ENCODE measurements at places on chromosomes 5 and 9.
A peak's percentile ranks its signal among the peaks of the same experiment; 100 is the strongest.

DNA sequence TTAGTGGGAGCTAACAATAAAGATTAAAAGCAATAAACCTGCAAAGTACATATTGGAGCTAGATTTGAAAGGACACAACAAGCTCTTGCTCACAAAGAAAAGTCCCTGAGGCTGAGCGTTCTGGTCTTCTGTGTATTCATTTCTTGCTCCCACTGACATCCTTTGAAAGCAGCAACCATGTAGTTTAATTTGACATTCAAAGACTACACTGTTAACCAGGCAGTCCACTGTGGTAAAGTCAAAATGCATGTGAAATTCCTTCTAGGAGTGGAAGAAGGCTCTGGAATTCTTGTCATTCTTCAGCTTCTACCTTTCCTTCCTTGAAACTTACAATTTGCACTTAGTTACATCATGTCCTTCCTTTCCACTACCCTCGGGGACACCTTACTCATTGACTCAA lies 480.7 kb downstream of the CSNK1G3 start:
- DNase-seq = no peak

DNA sequence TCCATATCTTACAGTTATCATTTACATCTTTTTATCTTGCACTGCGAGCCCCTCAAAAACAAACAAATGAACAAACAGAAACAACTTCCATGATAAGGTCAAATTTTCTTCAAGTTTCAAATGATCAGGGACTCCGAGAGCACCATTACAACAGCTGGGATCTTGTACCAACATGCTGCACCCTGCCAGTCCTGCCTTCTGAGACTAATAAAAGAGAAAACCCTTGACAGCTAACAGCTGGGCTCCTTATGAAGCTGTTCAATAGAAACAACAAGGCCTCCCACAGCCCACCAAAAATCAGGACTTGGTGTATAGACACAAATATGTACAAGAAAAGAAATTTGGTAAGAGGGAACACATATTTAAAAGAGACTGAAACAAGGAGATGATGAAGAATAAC lies 985.3 kb upstream of the DMAC1 start:
- DNase-seq = no peak

GRCh38 chr9:15553528-15553898 lies 670 bp downstream of the CCDC171 start:
- no peak for DNase-seq

DNA sequence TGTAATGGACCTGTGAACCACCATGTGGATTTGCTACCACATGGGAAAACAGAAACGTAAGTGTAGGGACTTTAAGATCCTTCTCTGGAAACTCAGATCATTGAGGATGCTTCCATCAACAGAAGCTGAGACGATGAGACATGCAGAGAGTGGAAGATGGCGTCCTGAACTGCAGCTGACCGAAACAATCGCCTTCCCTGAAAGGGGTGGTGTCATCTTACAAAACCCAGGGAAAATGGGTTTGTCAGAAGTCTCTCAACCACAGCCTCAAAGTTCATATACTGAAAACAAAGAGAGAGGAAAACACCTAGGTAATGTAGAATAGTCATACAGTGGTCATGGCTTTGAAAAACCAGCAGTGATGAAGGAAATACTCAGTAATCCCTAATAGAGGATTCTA lies 6.6 kb upstream of the PTPN3 start:
- no peak for DNase-seq

GRCh38 chr5:98173334-98173733 lies 600.1 kb upstream of the RGMB start:
- no peak for DNase-seq

- no peak for DNase-seq
These were observed 468.7 kb upstream of the TYRP1 start for GRCh38 chr9:12224449-12224848.

DNA sequence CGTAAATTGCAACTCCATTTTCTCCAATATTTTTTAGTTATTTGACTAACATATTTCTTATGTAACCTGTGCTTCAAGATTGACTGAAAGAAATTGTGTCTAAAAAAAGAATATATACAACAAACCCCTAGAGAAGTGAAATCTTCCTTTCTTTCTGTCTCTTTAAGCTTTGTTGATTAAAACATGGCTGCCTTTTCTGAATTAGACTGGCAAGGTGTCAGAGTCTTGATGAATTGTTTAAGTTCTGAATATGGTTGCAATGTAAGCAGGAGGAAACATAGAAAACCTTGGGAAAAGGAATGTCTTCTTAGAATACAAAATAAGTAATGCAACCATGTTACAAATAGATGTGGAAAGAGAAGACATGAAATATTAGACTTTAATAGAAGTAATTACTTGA lies 209.8 kb upstream of the CTNND2 start:
- DNase-seq = no peak

GRCh38 chr9:125119643-125120286 lies 23.6 kb downstream of the SCAI start:
- DNase-seq = no peak

- DNase-seq = no peak
These were observed 5.6 kb downstream of the BNC2 start for GRCh38 chr9:16864649-16865434.

DNA sequence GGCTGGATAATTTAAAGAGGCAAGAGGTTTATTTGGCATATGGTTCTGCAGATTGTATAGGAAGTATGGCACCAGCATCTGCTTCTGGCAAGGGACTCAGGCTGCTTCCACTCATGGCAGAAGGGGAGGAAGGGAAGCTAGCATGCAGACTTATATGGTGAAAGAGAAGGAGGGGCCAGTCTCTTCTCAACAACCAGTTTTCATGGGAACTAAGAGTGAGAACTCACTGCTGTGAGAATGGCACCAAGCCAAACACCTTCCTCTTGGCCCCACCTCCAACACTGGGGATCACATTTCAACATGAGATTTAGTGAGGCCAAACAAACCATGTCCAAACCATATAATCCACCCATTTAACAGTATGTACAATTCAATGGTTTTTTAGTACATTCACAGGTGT lies 113.3 kb upstream of the SHB start:
- no peak for DNase-seq

- no peak for DNase-seq
These were observed 441.5 kb downstream of the CDH18 start for GRCh38 chr5:19546521-19546920.

- no peak for DNase-seq
These were observed 3.4 kb downstream of the HIGD2A start for GRCh38 chr5:176391999-176392398.

- DNase-seq = no peak
These were observed 940.2 kb downstream of the EFNA5 start for GRCh38 chr5:106730506-106730905.

DNA sequence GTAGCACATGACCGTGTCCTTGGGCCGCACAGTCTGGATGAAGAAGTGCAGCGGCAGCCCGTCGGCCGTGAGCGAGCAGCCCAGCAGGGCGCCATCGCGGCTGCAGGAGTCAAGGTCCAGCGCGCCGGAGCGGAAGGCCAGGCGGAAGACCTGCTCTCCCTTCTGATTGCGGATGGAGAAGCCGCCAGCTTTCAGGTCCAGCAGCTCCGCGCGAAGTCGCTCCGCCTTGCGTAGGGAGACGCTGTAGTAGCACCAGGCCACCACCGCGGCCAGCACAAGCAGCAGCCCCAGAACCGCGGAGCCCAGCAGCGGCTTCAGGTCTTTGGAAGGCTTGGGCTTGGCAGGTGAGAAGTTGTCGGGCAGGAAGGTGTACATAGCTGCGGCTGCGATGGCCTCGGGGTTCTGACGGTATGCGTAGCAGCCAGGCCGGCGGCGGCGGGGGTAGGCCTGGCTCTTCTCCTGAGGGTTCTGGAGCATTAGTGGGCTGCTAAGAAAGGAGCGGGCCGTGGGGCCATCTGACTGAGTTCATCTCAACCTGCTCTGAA lies 4.2 kb downstream of the MYORG start:
- no peak for DNase-seq

DNA sequence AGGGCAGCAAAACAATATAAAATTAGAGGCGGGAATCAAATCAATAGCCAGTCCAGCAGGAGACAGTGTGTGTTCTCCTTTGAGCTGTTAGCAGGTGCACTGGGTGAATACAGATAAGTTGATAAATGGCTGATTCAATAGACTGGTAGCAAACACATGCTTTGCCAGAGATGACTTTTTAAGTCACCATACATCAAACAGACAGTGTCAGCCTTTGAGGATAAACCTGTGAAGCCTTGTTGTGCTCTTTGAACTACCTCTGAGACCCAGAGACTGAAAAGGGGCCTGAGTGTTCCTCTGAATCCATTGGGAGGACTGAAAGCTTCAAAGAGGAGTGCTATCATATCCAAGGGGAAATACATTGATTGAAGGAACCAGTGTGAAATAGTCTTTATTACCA lies 301.9 kb downstream of the RASEF start:
- no peak for DNase-seq

DNA sequence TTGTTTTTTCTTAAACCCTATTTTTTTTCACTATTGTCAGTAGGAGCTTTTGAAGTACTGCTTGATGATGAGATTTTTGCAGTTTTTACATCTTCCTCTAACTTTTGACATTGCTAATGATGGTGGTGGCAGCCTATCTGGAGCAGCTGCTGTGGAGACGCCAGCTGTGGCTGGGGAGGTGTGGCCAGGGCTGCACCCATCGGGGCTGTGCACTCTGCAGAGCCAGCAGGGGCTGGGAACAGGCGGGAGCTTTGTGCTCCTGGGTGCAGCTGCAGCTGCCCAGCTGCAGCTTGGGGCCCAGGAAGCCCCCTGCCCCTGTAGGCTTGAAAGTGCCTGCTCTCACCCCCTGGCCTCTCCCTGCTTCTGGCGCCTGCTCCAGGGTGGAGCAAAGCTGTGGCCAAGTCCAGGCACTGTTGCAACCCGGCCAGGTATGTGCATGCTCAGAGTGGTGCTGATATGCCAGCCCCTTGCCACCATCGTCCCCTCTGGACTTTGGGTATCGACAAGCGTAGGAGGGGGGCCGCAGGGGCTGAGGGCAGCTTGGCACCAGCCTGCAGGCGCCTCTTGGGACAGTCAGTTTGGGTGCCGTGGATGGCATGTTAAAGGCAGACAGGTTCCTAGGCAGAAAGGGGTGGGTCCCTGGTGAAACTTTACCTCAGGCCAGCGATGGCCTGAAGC lies 39.2 kb downstream of the FER start:
- no peak for DNase-seq

DNA sequence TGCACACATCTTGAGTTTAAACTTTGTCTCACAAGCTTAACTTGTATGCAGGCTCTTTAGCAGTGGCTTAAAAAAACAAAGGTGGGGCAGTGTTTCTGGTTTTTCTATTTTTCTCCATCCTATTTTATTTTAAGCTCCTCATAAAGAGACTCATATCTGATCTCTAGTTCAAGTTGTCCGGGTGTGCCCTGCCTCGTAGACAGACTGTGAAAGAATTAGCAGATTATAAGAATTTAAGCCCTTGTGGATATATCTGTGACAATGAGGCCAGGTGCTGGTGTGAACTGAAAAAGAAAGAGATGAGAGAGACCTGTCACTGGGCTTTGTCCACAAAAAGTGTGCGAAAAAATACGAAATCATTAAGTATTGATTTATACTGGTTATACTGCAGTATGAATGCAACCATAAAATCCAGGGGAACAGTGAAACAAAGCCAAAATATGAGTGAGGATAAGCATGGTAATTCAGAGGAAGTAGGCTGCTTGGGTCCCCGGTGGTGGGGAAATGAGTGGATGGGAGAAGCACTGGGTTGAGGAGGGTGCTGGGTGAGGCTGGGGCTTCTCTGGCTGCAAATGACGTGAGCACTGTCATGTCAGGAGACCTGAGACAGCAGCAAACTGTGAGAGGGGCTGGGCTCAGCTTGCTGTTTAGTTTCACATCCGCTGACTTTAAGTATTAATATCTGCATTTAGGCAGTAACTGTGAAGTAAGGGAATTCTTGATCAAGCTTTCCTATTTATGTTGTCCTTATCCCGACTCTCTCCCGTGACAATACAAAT lies 179.7 kb upstream of the ANKRD55 start:
- no peak for DNase-seq

DNA sequence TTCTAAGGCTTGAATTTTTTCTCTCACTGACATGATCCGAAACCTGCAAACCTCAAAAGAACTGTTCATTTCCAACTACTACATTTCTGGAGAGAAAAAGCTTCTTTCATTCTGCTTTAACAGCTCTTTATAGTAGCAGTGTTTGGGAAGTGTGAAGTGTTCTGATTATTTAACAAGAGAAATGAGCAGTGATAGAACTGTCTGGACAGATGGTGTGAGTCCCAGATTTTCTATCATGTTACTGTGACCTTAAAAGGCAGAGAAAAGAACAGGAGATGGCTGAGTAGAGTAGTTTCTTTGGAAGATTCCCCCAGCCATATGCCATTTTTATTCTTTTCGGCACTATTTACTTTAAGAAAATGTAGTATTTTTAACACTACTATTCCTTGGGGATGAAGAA lies 41.3 kb upstream of the TAL2 start:
- no peak for DNase-seq

DNA sequence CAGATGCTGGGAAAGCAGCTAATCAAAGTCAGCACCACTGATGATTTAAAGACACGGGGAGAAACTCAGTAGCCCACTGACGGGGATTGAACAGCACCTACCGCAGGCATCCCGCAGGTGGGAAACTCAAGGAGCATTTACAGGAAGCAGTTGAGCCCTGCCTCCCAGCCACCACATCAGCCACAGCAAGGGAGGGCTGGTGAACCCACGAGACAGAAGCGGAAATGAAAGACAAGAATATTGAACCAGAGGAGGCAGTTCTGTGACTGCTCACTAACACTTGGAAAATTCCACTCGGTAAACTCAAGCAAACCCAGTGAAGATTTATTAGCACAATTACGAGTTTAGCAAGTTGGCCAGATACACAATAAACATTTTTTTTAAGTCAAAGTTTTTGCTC lies 10.6 kb upstream of the FAM163B start:
- DNase-seq = peak; percentile 32

DNA sequence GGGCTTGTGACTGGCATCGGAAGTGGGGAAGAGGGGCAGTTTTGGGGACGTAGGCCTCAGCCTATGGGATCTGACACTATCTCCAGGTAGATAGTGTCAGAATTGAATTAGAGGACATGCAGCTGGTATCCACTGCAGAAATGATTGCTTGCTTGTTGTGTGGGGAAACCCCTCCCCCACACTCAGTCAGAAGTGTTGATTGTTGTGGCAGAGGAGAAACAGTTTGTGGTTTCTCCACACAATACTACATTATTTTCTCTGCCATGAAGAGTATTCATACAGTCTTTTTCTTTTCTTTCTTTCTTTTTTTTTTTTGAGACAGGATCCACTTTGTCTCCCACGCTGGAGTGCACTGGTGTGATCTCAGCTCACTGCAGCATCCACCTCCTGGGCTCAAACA lies 113.9 kb downstream of the ARRDC3 start:
- DNase-seq = no peak

DNA sequence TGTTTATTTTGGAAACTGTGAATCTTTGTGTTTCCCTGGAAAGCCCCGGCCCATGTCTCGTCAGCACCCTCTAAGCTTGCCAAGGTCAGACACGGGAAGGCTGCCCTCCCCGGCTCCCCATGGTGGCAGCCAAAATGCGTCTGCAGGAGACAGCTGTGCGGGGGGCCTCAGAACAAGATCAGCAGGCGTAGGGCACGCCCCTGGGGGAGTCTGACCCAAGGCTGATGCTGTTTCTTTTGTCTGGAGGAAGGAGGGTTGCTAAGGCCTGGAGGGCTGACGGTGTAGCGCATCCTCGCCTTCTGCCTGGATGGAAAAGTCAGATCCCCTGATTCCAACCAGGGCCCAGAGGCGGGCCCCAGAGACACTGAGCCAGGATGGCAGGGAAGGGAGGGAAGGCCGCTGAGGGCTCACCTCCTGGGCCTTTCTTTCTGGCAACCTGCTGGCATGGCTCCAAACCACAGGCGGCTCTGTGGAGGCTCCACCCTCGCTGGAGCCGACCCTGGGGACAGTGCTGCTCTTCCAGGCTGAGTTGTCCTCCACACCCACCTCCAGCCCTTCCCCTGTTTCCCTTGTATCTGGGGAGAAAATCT lies 57.2 kb downstream of the OLFM1 start:
- no peak for DNase-seq
